ENCODE measurements at places on chromosomes 6 and 20. TPM values are rescaled to one million over a fixed set of nuclear protein-coding genes. Genes with fewer than 3 reads are reported as not detected.

DNA sequence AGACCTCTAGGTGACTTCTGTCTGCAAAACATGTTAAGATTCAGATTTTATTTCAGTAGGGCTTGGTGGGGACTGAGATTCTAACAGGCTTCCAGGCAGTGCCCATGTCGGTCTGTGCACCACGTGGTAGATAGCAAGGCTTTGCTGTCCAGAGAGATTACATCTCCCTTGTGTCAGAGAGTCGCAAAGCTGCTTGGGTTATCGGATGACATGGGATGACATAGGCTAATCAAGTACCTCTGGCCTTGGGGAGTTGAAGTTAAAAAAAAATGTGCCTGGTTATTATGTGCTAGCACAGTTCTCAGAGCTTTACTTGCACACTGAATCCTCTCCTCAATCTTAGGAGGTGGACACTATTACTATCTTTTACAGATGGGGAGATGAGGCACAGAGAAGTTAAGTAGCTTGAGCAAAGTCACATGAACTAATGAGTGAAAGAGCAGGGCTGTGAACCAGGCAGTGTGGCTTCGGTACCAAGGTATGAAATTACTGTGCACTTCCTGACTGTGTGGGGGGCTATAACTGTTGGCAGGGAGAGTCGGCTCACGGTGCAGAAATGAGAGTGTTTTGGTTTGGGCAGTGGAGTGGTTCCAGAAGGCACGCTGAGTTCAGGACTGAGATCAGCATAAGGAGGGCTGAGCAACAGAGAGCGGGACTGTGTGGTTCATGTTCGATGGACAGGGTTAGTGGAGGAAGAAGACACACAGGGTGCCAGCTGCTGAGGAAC is 41.1 kb downstream of the FARS2 start:
- DNase-seq: no peak

Gene NUS1
- 13.6 TPM for polyA plus RNA-seq

DNA sequence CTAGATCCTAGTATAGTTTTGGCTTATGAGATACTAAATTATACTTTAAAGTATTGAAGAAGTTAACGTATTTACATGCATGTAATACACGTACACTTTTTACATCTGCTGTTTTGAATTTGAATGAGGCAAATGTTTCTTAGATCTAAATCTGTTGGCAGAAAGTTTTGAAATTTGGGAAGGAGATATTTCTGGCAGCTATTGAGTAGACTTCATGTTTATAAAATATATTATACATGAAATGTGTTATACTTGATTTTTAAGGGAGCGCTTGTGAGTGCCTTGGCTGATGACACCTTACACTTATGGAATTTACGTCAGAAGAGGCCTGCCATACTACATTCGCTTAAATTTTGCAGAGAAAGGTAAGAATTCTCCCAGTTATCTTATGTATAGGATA is 34.7 kb downstream of the STXBP5 start:
- no peak for DNase-seq

DNA sequence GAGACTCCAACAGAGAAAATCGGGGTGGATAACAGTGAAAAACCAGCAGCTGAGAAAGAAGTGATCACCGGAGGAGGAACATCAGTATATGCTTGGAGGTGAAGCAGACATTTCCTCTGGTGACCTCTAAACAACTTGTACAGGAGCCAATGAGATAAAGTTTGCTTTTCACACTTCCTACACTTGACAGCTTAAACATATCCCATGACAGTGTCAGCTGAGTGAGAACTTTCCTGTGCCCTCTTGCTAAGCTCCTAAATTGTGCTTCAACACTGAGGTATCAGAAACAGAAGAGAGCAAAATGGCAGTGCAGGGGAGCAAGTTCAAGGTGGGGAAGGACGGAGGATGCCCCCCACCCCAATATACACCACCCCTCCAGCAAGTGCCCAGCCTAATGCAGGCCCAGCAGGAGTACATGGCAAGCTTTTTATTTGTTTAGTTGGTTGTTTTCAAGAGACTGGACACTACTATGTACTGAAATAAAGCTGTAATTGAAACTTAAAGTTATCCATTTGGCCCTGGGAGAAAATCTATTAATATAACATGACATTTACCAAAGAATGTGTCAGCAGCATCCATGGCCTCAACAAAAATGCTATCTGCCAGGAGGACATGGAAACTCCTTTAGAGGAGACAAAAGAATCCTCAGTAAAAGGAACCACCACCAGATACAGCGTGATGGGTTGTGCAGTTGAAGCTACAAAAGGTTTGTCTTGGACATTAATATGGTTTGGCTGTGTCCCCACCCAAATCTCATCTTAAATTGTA is 540.2 kb downstream of the PRKN start:
- no peak for DNase-seq

DNA sequence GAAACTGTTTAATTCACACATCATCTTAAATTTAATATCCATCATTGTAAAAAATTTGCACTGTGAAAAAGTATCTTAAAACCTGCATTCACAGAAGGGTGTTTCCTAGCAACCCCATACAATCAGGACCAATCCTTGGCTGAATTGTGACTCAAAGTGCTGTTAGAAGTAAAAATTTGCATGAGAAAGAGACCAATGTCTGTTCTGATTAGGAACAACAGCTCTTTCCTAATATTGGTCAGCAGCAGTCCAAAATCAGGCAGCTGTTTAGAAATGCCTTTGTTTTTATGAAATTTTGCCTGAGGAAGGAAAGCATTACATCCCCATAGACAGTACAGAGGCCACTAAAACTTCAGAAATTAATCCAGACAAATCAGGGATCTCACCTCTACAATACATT is 987.0 kb downstream of the HACE1 start:
- DNase-seq: no peak

Data from mammary epithelial cell (primary cell).